ENCODE measurements at places on chromosomes 16 and 17. TPM values are rescaled to one million over a fixed set of nuclear protein-coding genes. Genes with fewer than 3 reads are reported as not detected.
A peak's percentile ranks its signal among the peaks of the same experiment; 100 is the strongest.

- DNase-seq, result no peak
Measured at GRCh38 chr17:39772415-39772814, 34.7 kb downstream of the GRB7 start.

- peak; percentile 86 for DNase-seq
Measured at GRCh38 chr16:71882505-71883167, 1.3 kb downstream of the ZNF821 start.

DNA sequence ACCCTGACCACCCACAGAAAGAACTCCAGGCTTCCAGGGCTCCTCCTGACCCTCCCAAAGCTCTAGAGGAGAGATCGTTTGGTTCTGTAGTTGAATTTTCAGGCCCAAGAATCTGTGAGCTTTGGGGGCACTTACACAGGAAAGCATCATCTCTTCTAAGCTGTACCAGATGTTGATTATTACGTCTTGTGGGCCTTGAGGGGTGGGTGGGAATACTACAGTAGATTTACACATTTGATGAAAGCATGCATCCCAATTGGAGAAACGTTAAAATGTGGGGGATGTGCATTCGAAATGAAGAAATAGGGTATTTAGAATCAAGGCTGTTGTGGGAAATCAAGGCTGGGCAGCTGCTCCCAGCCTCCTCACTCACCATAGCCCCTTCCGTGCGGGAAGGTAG, 61.9 kb downstream of the MGAT5B start:
- DNase-seq, result no peak

- DNase-seq, result peak; percentile 69
Measured at GRCh38 chr17:10754861-10755591, 25.2 kb upstream of the TMEM220 start.

DNA sequence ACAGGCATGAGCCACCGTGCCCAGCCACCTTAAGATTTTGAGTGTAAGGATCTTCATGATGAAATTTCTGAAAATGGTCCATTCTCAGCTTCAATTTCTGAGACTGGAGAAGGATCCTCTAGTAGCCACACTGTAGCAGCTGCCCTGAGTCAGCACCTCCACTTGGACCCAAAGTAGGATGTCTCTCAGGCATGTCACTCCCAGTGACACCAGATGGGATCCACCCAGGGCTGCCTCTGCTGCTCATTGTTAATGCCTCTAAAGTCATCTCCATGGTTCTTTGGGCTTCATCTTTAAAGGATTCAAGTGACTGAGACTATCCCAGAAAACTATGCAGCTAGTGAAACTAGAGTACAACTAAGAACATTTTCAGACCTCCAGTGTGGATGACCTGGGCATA, 7.9 kb downstream of the PLD6 start:
- DNase-seq, result no peak

DNA sequence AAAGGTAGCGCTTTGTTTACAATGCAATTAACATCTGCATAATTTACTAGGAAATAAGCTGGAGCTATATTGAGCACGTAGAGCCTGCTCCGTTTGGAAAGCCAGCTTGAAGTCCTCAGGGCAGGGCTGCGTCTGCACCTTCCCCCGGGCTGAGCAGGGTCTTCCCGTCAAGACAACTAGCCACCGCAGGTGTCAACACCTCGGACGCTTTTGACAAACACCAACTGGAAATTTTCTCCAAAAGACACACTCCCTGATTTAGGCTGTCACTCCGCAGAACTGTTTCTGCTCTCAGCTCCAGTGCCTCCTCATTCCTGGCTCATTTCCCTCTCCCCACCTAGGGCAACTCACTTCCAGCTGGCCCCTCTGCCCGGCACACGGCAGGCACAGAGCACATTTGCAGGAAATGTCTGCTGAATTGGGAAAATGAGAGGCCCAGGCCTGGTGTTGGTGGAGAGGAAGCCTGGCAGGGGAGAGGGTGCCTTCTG, 170.3 kb downstream of the MAF start:
- no peak for DNase-seq

- no peak for DNase-seq
Measured at GRCh38 chr17:609232-609810, 105.3 kb downstream of the VPS53 start.

GRCh38 chr17:42060231-42060630, 9.8 kb upstream of the C17orf113 start:
- no peak for DNase-seq

GRCh38 chr16:57773655-57774295, 28.5 kb downstream of the KIFC3 start:
- DNase-seq, result no peak

GRCh38 chr17:82495844-82496528, 23.5 kb upstream of the FOXK2 start:
- DNase-seq, result no peak

DNA sequence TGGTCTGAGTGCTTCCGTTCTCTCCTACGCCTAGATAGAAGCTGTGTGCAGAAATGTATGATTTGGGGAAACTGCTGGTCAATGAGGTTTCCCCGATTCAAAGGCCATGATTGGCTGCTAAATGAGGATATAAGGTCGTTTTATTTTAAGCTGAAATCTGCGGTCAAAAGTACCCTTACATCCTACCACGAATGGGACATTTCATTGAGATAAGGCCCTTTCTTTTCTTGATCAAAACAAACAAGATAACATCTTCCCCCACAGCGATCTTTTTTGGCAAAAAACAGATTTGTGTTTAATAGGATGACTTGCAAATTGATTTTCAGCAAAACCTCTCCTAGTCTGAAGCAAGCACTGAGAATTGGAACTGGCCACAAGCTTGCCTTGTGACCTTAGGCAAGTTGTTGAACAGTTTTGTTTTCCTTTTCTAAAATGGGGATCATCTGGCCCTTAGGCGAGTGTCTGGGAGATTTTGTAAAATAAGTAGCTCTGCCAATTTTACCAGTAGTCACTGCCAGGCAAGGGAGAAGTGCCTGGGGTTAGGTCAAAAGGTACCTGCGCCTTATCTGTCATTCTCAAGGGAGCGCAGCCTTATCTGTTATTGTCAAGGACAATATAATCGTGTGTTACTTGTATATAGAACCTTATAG, 635 bp downstream of the SCPEP1 start:
- DNase-seq, result no peak

- no peak for DNase-seq
Measured at GRCh38 chr16:64133366-64133765, 988.5 kb downstream of the CDH11 start.

- DNase-seq, result no peak
Measured at GRCh38 chr16:23223368-23223767, 40.8 kb downstream of the SCNN1G start.

DNA sequence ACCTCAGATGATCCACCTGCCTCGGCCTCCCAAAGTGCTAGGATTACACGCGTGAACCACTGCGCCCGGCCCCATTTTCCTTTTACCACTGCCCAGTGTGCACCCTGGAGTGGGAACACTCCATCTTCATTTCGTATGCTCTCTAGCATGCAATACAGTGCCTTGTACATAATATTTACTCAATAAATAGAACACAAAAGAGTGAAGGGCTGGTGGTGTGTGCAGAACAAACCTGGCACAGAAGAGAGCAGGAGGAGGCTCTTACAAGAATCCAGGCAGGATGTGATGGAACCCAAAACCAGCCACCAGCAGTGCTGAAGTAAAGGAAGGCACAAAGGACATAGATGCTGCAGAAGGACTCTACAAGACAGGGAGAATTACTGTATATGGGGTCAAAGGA, 7.3 kb downstream of the KRT37 start:
- DNase-seq, result no peak

- no peak for DNase-seq
Measured at GRCh38 chr17:44323359-44324091, 1.1 kb downstream of the SLC25A39 start.

GRCh38 chr16:85369741-85370528, 243.2 kb upstream of the GSE1 start:
- DNase-seq, result peak; percentile 67

The TBC1D3K gene
- not detected for total RNA-seq

The TMC7 gene
- 6.0 TPM for total RNA-seq

The OR4D1 gene
- total RNA-seq, result 0.13 TPM

The ANKS4B gene
- total RNA-seq, result 0.22 TPM

The ZNF750 gene
- total RNA-seq, result not detected

The QRICH2 gene
- total RNA-seq, result 2.3 TPM

The BAHCC1 gene
- 3.4 TPM for total RNA-seq

The PLA2G10 gene
- not detected for total RNA-seq

The EVPLL gene
- total RNA-seq, result not detected

The KRT31 gene
- total RNA-seq, result not detected

The KRTAP9-2 gene
- not detected for total RNA-seq

Data from neural progenitor cell (in vitro differentiated cells).